ENCODE measurements at places on chromosomes 5 and 9. TPM values are rescaled to one million over a fixed set of nuclear protein-coding genes. Genes with fewer than 3 reads are reported as not detected.

Gene ALDH1A1
- total RNA-seq, result 3,182 TPM

Gene IRX2
- total RNA-seq, result not detected

Gene EQTN
- not detected for total RNA-seq

Gene IFNA13
- not detected for total RNA-seq

Gene ADCY2
- not detected for total RNA-seq

Gene INSL6
- not detected for total RNA-seq

Gene PCDHB16
- total RNA-seq, result 0.63 TPM

Gene UQCRQ
- 98.4 TPM for total RNA-seq

Gene SLCO4C1
- not detected for total RNA-seq

Gene SAXO1
- total RNA-seq, result under 0.01 TPM

Gene GOLGA1
- total RNA-seq, result 7.4 TPM

Gene SARDH
- total RNA-seq, result 0.19 TPM

Gene RGS7BP
- total RNA-seq, result 2.8 TPM

Gene STPG3
- not detected for total RNA-seq

Gene PCDHA6
- 0.13 TPM for total RNA-seq

Gene ADAMTS13
- total RNA-seq, result 3.0 TPM

Gene STOM
- total RNA-seq, result 375 TPM

Gene FOXD1
- total RNA-seq, result 0.16 TPM

Gene NIM1K
- not detected for total RNA-seq

Gene PALM2AKAP2
- 0.06 TPM for total RNA-seq

Gene NR2F1-AS1
- 3.7 TPM for total RNA-seq

Gene C5orf34
- 3.9 TPM for total RNA-seq

Gene RNF145
- 59.3 TPM for total RNA-seq

Gene FBP2
- total RNA-seq, result not detected

Gene RASGEF1C
- total RNA-seq, result not detected

Gene CCDC152
- 0.06 TPM for total RNA-seq

Gene OR2K2
- total RNA-seq, result not detected

Gene PCDHA7
- total RNA-seq, result 0.06 TPM

Gene EPB41L4B
- 0.16 TPM for total RNA-seq

Gene ARHGEF28
- total RNA-seq, result 243 TPM

Gene ADAMTS6
- total RNA-seq, result 28.0 TPM

Gene FCHO2
- 24.0 TPM for total RNA-seq

Gene AGXT2
- not detected for total RNA-seq

Gene HTR4
- total RNA-seq, result not detected

Gene PLAC8L1
- total RNA-seq, result not detected

Gene SPATA6L
- 0.97 TPM for total RNA-seq
